Lung (tissue), 17 donors: ENCODE measurements at places on chromosomes 7 and 10. TPM values are rescaled to one million over a fixed set of nuclear protein-coding genes. Genes with fewer than 3 reads are reported as not detected.

SFTPA1 gene
- polyA plus RNA-seq: 7,035 TPM

DNA sequence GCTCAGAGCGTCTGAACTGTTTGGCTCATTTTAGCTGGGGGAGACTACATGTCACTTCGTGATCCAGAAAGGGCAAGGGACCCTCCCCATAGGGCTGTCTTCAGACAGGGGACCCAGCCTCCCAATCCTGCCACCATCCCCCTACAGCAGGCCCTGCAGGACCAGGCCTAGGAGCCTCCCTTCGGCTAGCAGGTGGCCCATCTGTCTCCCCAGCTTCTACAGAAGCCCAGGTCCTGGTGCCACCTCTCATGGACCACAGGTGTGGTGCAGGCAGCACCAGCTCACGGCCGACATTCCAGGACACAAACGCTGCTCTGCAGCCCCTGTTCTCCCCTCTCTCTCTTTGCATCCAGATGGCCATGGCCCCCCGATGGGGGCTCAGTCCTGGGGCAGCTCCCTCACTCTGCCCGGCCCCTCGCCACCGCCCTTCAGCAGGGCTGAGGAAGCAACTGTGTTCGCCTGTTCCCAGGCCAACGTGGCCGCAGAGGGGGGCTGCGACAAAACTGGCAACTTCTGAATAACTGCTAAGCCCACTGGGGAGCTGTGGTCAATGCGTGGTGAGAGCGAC is 10.3 kb downstream of the TECPR1 start:
- peaks cover 8% of the 10 kb centered on the region for H3K4me1 ChIP-seq
- DNase-seq: no peak
- peaks cover 4% of the 10 kb centered on the region for H3K36me3 ChIP-seq
- H3K27ac ChIP-seq: no peak overlapping the region

GRCh38 chr7:132800522-132800921 is 224.3 kb upstream of the PLXNA4 start:
- no peak for DNase-seq
- H3K27me3 ChIP-seq: no peaks in the 10 kb centered on the region
- peaks cover 1% of the 10 kb centered on the region for H3K4me1 ChIP-seq
- no peaks in the 10 kb centered on the region for H3K36me3 ChIP-seq
- H3K27ac ChIP-seq: no peak overlapping the region

MYPN gene
- 0.01 TPM for polyA plus RNA-seq

DNA sequence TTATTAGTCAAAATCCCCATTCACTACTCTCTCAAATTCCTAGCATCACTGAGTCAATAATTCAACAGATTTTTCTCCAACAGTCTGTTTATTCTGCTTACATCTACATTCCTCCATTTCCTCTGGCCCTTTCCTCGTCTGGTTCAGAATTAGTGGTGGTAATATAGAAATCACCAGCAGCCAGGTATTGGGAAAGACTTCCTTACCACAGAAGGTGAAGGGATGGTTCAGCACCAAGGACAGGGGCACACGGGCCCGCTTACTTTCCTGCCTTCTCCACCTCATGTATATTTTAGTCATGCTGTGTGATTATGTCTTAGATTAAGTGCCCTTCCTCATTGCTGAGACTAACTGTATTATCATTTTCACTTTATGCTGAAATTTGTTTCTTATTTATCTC is 70.4 kb upstream of the APBB1IP start:
- no peaks in the 10 kb centered on the region for H3K36me3 ChIP-seq
- H3K4me1 ChIP-seq: no peaks in the 10 kb centered on the region
- no peak overlapping the region for H3K4me3 ChIP-seq
- H3K27ac ChIP-seq: no peak overlapping the region
- no peaks in the 10 kb centered on the region for H3K27me3 ChIP-seq

DNA sequence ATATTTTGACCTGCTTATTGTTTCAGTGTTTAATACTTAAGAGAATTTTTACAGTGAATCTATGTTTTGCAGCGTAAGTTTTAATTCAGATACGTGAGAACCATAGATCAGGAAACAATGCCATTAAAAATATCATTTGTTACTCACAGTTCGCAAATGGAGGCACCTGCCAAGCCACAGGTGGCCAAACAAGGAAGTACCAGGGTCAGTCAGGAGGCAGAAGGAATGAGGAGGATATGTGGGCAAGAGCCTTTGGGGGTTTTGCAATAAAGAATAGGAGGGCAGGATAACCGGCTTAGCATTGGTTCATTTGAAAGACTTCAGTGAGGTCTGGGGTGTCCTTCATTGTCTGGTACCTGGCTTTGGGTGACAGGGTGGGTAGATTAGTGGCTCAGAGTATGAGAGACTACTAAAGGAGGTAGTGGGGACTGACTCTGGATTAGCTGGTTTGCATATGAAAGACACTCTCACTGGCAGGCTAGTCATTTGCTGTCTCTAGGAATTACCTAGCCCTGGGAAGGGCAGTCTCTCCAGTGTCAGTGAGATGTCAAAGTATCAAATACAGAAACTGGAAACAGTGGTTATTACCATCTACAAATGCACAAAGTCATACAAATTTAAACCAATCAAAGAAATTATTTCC is 132.2 kb upstream of the CAV2 start:
- H3K27ac ChIP-seq: no peak overlapping the region
- H3K4me1 ChIP-seq: no peaks in the 10 kb centered on the region
- DNase-seq: no peak
- no peaks in the 10 kb centered on the region for H3K36me3 ChIP-seq
- no peaks in the 10 kb centered on the region for H3K27me3 ChIP-seq
- no peak overlapping the region for H3K4me3 ChIP-seq

ITPRID1 gene
- polyA plus RNA-seq: 0.03 TPM

GRCh38 chr7:107691716-107692115 is 31.1 kb downstream of the SLC26A4 start:
- H3K4me3 ChIP-seq: no peak overlapping the region
- no peak for DNase-seq
